ENCODE measurements at places on chromosomes 16 and 17.

DNA sequence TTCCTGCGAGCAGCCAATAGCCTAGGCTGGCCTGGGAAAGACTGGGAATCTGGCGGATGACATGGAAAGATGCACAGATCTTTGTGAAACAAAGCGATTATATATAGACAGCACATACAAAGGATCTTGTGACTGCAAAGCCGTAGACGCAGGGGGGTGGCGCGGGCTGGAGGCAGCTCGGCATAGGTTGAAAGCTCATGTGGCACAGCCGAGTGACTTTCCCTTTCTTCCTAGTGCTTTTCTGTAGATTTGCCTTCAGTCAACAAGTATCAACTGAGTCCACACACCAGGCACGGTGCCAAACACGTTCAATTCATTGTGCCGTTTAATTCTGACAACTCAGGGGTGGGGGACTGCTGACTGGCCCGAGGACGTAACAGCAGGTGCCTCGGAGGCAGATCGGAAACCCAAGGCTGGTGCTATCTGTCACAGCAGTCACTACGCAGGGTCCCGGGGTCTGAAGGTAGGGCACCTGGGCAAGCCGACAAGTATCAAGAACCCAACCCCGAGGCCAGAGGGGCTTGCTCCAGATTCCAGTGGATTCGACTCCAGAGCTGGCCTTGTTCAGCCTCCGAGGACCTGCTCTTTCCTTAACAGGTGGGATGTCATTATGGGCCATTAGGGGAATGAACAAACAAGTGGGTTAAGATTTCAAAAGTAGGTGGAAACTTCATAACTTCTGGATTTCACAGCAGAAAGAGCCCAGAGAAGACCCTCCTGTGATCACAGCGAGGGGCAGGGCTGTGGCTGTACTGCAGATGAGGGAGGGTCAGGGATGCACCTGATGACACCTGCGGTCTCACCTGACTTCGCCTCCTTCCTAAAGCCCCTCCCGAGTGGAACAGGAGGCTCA, 5.9 kb downstream of the PAM16 start:
- DNase-seq: no peak

DNA sequence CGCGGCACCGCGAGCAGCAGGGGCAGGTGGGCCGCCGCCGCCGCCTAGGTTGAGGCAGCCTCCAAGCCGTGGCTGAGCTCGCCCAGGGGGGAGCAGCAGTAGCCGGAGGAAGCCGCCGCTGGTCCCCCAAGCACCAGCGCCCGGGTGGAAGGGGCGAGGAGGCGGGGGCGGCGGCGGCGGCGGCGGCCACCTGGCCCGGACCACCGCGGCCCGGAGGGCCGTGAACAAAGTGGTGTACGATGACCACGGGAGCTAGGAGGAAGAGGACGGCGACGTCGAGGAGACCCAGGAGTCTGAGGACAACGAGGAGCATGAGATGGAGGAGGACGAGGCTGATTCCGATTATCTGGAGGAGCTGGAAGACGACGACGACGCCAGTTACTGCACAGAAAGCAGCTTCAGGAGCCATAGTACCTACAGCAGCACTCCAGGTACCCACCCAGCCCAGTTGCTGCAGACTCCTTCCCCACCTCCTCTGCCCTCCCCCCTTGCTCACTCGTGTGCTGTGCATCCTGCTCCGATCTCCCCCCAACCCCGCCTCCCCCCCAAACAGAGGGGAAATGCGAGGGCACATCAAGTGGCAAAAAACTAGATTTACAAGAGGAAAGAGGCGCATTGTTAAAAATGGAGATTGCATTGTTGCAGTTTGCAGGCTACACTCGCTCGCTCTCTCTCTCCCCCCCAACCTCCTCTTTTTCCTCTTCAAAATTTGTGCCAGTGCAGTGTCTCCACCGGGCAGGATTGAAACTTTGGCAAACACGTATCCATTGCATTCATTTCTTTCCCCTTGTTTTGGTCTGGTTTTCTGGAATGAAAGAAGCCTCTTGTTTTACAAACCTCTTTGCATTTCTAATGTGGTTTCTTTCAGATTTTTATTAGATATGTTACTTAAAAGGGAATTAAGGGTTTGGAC, 41.8 kb upstream of the AMZ2 start:
- no peak for DNase-seq

DNA sequence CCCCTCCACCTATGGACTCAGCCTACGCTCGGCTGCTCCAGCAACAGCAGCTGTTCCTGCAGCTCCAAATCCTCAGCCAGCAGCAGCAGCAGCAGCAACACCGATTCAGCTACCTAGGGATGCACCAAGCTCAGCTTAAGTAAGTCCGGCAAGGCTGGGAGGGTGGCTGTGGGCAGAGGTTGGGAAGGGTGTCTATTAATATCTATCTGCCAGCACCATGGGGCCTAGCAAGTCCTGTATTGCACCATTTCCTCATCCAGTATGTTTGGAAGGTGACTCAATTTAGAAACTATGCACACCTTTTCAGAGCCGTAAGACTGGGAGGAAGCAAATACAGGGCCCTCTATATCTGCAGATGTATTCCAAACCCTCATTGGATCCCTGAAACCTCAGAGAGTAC, 45.0 kb upstream of the ARHGAP44 start:
- no peak for DNase-seq

DNA sequence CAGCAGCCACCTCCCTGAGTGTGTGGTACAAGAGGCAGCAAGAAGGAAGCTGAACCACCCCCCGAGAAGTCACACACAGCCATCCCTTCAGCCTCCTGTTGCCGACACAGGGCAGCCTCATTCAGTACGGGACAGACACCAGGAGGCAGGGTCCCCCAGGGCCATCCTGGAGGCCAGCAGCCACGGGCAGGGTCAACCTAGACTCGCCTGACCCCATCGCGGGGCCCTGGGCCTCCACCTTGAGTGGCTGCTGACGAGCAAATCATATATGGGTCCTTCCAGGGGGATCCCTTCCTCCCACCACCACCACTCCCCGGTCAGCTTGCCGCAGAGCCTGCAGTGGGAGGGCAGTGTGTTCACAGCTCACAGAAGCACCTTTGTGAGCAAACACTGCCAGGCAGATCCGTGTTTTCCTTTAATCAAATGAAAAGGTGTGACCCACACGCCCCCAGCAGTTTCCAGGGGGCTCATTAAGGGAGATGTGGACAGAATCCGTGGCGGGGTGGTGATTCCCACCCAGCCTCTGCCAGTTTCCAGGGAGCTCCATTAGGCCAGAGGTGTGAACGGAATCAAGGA, 5.6 kb upstream of the ACSF3 start:
- DNase-seq: no peak

GRCh38 chr16:6645768-6646568, 686.7 kb upstream of the RBFOX1 start:
- no peak for DNase-seq

DNA sequence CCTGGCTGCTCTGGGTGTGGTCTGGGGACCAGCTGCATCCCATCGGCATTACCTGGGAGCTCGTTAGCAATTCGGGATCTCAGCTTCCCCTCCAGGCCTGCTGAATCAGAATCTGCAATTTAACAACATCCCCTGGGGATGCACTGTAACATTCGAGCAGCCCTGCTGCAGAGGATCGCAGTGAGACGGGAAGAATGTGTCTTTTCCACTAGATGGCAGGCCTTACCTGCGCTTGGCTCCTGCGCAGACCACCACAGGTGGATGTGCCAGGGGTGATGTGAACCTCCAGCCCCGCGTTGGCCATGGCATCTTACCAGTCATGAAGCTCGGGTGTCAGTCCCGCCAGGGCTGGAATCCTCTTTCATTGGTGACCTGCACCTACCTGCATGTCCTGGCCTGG, 209.9 kb downstream of the PRKCB start:
- DNase-seq: no peak

GRCh38 chr17:60846175-60846574, 168.5 kb downstream of the BCAS3 start:
- DNase-seq: no peak

GRCh38 chr16:3595110-3595486, 16.3 kb downstream of the SLX4 start:
- no peak for DNase-seq

Measured in kidney glomerular epithelial cell (primary cell).